ENCODE measurements at places on chromosomes 16 and 17.

- DNase-seq, result peak; percentile 69
Observed at GRCh38 chr17:2828397-2829038, 32.3 kb downstream of the RAP1GAP2 start.

DNA sequence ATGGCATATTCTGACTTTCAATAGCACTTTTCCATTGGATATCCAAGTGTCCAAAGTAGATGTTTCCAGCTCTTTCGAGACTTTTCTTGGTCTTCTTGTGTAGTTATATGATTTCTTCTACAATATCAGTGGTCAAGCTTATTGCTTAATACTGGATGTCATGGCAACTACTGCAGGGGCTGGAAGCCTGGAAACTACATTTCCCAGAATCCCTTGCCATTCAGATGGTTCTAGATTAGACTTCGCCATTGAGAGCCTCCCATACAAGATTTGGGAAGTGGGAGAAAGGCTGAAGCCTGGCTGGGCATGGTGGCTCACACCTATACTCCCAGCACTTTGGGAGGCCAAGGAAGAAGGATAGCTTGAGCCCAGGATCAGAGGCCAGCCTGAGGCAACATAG lies 153.6 kb downstream of the C16orf95 start:
- DNase-seq, result no peak

GRCh38 chr17:55996826-55997225 lies 156.4 kb upstream of the ANKFN1 start:
- no peak for DNase-seq

GRCh38 chr17:21525464-21526130 lies 149.4 kb downstream of the KCNJ12 start:
- DNase-seq, result no peak

GRCh38 chr16:57473176-57473840 lies 10.8 kb downstream of the POLR2C start:
- no peak for DNase-seq

DNA sequence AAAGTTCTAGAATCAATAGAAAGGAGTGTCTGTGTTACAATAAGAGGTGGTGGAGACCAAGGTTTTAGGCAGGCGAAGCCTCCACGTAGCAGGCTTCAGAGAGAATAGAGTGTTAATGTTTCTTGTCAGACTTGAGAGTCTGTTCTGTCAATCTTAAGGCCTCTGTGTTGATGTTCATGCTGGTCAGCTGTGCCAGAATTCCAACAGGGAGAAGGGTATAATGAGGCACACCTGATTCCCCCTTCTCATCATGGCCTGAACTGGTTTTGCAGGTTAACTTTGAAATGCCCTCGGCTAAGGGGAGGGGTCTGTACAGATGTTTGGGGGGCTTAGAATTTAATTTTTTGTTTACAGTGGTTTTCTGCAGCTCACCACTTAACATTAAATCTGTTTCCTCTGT lies 46.0 kb downstream of the RNF112 start:
- DNase-seq, result no peak

GRCh38 chr17:28916302-28916934 lies 13.5 kb upstream of the DHRS13 start:
- no peak for DNase-seq

GRCh38 chr17:75103601-75104554 lies 5.9 kb upstream of the ARMC7 start:
- DNase-seq, result no peak

DNA sequence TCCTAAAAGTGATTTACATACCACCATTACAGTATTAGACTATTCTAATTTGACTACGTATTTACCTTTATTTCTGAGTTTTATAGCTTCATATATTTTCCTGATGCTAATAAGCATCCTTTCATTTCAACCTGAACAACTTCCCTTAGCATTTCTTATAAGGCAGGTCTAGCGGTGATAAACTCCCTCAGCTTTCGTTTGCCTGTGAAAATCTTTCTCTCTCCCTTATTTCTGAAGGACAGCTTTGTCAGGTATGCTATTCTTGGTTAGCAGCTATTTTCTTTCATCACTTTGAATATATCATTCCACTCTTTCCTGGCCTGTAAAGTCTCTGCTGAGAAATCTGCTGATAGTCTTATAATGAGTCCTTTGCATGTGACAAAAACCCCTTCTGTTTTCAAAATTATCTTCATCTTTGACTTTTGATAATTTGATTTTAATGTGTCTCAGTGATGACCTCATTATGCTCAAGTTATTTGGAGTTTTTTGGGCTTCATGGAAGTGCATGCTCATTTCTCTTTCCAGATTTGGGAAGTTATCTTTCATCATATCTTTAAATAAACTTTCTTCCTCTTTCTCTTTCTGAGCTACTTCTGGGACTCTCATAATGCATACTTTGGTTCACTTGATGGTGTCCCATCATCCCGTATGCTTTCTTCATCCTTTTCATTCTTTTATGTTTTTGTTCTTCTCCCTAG lies 285.4 kb upstream of the PMFBP1 start:
- no peak for DNase-seq

DNA sequence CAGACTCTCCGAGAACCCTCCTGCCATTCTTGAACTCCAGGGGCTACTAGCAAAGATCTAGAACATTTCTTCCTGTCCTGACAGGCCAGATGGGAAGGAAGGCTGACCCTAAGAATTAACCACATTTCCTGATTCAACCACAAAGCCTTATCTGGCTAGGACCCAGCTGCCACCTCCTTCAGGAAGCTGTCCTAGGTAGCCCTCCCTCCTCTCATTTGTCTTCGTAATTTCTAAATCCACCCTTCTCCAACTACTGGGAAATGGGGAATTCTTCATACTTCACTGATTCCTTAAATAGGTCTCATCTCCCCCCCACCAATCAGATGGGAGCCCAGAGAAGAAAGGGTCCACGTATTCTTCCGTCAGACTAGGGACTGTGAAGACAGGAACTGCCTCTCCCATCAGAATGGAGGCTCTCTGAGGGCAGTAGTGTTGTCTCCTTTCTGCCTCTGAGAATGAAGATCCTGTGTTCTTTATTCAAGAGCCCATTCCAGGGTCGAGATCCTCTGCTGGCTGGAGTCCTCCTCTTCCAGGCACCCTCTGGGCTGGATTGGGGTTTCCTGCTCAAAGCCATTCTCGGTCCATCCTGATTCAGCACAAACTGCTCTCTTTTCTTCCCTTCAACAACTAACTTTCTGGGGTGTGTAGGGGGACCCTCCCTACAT lies 2.1 kb downstream of the SAMD14 start:
- DNase-seq, result peak; percentile 49

GRCh38 chr17:49249890-49250522 lies 19.4 kb upstream of the PHOSPHO1 start:
- no peak for DNase-seq

- no peak for DNase-seq
Observed at GRCh38 chr16:81920498-81920897, 90.8 kb downstream of the SDR42E1 start.

GRCh38 chr16:72149676-72150464 lies 22.1 kb downstream of the PMFBP1 start:
- peak; percentile 5 for DNase-seq

DNA sequence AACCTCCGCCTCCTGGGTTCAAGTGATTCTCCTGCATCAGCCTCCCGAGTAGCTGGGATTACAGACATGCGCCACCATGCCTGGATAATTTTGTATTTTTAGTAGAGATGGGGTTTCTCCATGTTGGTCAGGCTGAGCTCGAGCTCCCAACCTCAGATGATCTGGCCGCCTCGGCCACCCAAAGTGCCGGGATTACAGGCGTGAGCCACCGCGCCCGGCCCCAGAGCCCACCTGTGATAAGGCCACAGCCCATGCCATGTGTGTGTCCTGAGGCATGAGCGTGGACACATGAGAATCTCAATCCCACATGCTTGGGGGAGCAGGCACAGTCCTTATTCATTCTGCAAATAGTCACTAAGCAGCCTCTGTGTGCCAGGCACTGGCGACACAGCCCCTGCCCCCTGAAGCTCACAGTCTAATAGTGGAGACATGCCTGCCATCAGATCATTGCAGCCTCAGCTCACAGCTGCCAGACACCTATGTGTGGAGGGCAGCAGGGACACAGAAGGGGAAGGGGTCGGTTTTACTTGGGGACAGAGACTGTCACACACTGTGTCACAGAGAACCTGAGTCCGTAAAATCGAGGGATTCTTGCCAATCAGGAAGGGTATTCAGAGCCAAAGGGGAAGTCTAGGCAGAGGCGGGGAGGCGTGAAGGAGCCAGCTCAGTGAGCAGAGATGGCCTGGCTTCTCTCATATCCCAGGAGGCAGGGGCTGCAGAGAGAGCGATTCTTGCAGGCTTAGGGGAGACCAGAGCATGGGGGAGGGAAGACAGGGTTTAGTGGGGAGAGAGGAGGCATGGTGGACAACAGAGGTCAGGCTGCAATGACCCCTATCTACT lies 9.4 kb upstream of the ABCC3 start:
- DNase-seq, result no peak

DNA sequence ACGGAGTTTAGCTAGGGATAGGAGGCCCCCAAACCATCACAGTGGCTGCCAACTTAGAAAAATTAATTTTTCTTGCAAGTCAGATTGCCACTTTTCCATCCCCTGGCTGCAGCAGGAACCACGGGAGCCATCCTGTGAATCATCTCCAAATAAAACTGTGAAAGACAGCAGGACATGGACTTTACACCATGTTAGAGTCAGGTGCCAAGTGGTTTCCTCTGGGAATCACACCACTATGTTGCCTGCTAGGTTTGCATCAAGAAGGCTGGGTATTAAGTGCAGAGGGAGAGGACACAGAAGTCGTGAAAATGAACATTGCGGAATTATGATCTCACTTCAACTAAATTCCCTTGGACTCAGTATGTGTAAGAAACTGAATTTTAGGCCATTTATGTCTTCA lies 471.3 kb upstream of the GOT2 start:
- no peak for DNase-seq

GRCh38 chr16:85612801-85613603 lies at the start of gene GSE1:
Gene GSE1 (plus strand): TSS chr16:85613322. CDS start chr16:85613392, 70 bp downstream.
- DNase-seq, result peak; percentile 94

DNA sequence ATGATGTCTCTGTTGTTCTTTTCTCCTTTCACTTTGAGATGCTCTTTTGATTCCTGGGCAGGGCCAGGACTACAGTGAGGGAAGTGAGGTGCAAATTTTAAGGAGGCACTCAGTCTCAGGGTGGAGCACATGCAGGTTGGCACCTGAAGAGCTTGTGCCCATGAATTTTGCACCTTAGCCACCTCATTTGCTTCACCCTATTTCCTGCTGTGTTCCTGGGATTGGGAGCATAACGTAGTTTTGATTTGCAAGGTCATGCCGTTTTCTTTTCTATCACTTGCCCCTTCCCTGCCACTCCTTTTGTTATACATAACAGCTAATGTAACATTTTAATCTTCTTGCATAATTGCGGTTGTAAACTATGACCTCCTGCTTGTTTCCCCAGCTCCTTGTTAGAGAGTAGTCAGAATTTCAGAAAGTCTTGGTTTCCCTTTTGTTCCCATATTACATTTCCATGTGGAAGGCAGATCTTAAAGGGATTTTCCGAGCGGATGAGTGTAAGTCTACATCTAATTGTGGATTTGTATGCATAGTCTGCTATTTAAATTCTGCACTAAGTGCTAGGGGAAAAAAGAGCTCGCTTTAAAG lies 9.8 kb downstream of the PMFBP1 start:
- DNase-seq, result no peak

DNA sequence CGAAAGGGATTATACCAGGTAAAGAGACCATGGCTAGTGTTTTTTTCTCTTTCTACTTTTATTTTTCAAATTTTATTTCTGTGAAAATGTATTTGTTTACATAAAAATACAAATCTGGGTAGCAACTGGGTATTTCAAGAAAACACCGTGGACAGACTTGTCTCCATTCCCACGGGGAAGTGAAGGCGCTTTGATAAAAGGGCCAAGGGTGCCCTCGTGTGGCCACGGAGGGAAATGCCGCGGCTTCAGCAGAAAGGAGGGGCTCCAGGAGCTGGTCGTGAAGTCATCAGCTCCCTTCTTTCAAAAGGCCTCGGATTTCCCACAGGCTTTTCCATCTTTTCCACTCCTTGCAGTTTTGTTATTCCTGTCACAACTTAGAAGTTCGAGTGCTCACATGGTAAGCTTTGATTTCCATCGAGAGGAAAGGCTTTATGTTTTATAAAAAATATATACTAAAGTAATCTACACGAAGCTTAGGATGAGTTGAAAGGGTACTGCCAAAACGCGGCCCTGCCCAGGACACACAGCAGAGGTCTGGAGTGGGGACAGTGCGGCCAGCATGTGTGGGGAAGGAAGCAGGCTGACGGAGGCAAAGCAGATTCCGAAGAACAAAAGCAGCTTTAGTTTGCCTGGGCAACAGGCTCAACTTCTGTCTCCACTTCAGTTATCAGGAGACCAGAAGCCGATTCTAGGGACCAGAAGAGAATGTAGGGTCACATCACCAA lies 15.3 kb upstream of the MNT start:
- DNase-seq, result peak; percentile 85

- peak; percentile 83 for DNase-seq
Observed at GRCh38 chr17:60554377-60554788, 28.3 kb upstream of the APPBP2 start.

DNA sequence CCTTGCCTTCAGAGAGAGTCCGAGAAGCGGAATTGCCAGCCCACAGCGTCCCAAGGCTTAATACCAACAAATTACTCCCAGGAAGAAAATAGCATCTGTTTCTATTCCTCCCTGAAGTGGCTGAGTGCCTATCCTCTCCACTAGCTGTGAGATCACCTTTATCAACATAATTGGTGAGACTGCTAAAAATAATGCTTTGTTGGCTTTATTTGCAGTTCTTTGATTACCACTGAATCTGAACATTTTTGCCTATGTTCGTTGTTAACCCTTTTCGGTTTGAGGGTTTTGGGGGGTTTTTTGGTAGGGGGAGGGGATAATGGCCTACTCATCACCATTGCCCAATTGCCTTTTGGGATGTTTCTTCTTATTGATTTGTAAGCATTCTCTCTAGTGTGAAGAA lies 31.0 kb downstream of the MMP15 start:
- no peak for DNase-seq

DNA sequence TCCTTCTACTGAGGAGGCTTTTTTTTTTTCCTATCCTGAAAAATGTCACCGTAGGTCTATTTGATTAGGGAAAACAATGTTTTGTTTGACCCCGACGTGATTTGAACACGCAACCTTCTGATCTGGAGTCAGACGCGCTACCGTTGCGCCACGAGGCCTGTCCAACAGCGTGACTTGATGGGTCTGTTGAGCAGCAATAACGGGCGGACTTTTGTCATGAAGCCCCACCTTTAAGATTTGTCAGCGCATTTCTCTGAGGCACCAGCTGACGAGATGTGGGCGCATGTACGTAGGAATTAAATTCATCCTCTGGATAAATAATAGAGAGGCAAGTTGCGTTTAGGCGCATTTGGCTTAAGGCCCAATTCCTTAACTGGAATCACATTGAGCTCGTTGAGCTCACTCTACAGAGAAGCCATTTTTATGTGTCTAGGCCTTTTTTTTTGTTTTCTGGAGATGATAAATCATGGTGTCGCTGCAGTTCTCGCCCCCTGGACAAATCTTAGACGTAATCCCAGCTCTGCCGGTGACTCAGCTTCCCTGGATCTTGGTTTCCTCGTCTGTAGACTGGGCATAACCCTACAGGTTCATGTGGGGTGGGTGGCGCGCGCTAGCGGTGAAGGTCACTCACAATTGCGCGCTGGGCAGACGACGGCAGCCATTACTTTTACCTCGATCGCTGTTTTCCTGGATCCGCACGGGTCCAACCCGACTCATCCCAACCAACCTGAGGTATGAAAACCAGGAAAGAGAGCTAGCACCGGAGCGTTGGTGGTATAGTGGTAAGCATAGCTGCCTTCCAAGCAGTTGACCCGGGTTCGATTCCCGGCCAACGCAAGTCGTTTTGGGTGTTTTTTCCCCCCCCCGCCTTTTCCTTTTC lies 10.6 kb upstream of the AURKB start:
- peak; percentile 96 for DNase-seq

All from MCF 10A (cell line).